ENCODE measurements at places on chromosomes 3 and 15. TPM values are rescaled to one million over a fixed set of nuclear protein-coding genes. Genes with fewer than 3 reads are reported as not detected.

The NCKIPSD gene
- 18.3 TPM for total RNA-seq

- DNase-seq, result no peak
Measured at GRCh38 chr3:55678546-55679216, 191.6 kb upstream of the WNT5A start.

- DNase-seq, result no peak
Measured at GRCh38 chr3:82128271-82128670, 366.8 kb upstream of the GBE1 start.

The LRRIQ4 gene
- 0.29 TPM for total RNA-seq

DNA sequence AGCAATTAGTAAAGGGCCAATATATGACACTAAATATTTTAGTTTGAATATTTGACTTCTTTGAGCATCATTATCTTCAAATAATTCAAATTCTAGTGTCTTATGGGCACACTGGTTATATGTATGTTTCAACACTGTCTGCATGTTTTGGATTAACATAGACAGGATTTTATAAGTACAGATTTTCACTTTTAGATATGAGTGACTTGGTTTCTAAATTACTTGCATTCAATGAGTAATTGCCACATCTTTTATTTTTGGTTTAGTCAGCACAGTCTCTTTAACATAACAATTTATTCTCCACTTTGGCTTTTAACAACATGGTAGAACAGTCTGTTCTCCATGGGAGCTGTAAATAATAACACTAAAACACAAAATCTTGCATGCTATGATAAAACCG lies 674.8 kb downstream of the TBL1XR1 start:
- DNase-seq, result no peak

GRCh38 chr3:125032683-125033082 lies 23.1 kb downstream of the HEG1 start:
- no peak for DNase-seq

The SUSD5 gene
- total RNA-seq, result 1.1 TPM

DNA sequence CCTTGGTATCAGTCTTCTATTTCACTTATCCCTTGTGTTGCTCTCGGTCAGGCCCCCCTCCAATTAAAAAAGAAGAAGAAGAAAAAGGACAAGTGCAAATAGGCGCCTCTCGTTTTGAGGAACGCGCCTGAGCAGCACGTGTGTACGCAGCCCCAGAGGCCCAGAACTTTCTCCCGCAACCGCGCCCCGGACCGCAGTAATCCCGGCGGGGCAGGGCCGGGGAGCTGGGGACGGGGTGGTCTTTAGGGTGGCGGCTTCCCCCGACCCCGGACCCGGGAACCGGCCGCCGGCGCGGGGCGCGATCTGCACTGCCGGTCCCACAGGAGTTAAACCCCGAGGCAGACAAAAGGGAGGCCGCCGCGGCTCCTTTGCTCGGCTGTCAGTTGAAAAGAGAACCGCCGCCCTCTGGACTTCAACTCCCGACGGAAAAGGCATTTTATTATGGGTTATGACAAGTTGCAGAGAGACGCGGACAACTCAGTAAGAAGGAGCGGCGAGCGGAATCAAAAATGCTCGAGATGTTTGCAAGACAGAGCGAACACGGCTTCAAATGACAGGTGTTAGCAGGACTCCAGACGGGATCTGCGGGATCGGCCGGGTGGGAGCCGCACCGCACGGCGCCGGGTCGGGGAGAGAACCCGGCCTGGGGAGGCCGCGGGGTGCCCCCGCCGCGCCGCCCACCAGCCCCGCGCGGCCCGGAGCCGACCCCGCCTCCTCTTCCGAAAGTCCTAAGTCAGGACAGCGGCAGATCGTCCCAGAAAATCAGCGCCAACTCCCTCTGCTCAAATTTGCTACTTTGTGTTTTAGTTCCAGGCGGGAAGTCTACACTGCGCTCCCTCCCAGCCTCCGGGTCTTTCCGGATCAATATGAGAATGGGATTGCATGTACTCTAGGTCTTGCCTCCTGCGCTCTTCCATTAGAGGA lies 79.0 kb downstream of the NR2F2 start:
- DNase-seq, result no peak

The GOLGA8M gene
- total RNA-seq, result 3.0 TPM

GRCh38 chr15:21261396-21261964 lies 178.8 kb downstream of the POTEB3 start:
- peak; percentile 73 for DNase-seq

DNA sequence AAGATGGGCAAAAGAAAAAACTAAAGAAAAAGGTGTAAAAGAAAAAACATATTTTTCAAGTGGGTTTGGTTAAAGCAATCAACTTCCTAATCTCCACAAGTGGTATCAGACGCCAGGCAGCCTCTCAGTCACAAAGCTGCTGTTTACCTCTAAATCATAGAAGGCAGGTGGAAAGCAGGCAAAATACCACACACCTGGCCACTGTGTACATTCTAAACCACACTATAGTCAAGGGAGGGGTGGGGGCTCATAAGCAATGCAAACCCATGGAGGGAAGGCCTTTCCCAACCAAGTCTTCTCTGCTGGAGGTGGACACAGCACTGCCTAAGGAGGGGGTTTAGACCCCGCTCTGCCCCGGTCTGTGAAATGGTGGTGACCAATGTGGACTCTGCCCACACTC lies 50.4 kb downstream of the MCF2L2 start:
- no peak for DNase-seq

- DNase-seq, result no peak
Measured at GRCh38 chr3:8201886-8202285, 299.7 kb upstream of the LMCD1 start.

GRCh38 chr3:72839057-72839456 lies 9.2 kb downstream of the SHQ1 start:
- DNase-seq, result no peak

The CCDC80 gene
- 60.4 TPM for total RNA-seq

GRCh38 chr3:177126015-177126773 lies 71.1 kb downstream of the TBL1XR1 start:
- no peak for DNase-seq

GRCh38 chr3:190560013-190560895 lies 46.4 kb downstream of the IL1RAP start:
- DNase-seq, result no peak

DNA sequence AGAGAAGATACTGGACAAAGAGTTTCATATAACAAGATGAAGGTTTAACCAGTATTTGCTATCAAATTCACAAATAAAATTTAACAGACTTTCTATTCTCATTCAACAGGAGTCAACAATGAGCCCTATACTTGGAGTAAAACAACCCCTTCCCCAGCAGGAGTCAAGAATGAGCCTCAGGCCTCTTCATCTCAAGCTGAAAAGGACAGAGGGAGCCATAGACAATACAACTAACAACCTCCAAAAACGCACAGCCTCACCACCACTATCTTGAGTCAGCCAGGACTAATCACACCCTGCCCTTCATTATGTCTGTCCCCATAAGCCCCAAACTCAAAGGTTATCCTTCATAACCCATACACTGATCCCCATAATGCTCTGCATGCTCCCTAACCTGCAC lies 36.4 kb downstream of the ETFA start:
- no peak for DNase-seq

DNA sequence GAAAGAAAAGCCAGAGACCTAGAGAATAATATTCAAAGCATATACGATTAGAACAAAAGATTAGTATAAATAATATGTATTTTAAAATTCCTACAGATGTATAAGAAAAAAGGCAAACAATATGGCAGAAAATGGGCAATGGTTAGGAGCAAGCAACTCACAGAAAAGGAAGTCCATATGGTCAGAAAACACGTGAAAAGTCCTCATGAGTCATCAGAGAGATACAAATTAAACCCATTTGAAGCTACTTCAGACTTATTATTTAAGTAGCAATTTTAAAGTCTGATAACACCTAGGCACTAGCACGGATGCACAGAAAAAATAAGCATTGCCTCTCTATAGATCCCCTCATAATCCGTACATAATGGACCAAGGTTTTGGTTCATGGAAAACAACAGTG lies 25.6 kb downstream of the SLC7A14 start:
- DNase-seq, result no peak

The SLC41A3 gene
- 30.8 TPM for total RNA-seq

- no peak for DNase-seq
Measured at GRCh38 chr3:166607933-166608521, 770.8 kb upstream of the BCHE start.

The MED12L gene
- 0.69 TPM for total RNA-seq

- peak; percentile 82 for DNase-seq
Measured at GRCh38 chr3:151135541-151136337, 50.3 kb downstream of the MED12L start.

The CD86 gene
- 27.4 TPM for total RNA-seq

GRCh38 chr3:65912647-65913046 lies 126.1 kb downstream of the MAGI1 start:
- DNase-seq, result no peak

- no peak for DNase-seq
Measured at GRCh38 chr3:152232679-152233078, 36.0 kb upstream of the MBNL1 start.

DNA sequence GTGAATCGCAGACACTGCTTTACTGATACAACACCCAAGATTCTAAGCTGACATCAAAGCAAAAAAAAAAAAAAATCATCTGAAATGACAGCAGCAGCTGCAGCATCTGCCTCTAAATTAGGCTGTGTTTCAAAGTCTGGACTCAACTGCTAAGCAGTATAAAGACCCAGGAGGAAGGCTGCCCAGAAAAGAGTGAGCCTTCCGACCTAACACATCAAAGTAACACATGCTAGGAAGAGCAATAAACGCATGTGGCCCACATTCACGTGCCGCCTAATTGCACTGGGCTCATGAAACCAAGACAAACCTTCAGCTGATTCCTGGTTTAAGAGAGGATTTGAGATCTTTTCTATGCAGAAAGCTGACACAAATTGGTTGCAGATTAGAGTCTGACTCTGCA lies 317.1 kb downstream of the ZIC4 start:
- no peak for DNase-seq

- no peak for DNase-seq
Measured at GRCh38 chr15:42457445-42458442, 33.2 kb downstream of the ZNF106 start.

The GOLGA8F gene
- not detected for total RNA-seq

DNA sequence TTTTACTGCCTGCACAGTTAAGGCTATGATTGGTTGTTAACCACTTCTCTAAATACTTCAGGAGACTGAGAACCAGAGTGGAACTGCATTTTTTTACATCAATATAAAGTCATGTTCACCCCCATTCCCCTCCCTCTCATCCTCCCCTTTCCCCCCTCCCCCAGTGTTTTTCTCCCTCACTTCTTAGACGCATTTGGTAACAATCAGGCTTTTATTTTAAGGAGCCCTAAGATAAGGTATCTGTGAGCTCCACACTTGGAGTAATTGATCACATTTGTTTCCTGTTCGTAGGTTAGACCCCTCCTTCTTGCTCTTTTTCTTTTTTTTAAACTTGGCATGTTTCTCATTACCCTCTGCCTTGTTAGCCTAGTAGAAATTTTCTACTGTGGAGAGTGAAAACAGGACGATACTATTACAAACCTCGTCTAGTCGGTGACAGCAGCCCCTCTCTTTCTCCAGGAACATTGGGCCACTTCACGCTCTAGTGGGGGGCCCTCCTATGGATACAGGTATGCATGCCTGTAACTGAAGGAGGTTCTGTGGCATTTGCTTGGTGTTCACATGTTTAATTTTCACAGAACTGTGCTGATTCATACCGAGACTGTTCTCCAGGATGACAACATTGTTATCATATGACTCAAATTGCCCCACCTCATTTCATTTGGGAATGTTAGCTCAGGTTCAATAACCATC lies 314.4 kb downstream of the MECOM start:
- DNase-seq, result no peak

DNA sequence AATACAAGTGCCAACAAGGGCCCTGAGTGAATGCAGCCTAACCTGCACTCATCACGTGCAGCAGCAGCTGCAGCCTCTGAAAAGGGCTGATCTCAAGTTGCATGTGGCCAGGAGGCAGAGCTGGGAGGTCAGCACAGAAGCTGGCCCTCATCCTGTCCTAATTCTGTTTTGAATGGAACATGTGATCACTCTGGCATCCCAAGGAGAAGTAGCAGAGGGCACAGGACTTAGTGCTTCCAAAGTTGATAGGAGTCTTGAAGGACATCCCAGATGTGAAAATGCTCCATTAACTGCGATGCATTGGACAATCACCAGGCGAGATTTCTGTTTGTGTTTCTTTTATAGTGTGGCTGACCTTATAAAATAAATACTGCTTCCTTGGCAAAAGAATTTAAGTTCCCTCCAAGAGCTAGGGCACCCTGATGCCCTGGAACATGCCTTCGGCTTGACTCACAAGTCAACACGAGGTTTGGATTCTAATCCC lies 31.6 kb upstream of the STAG1 start:
- DNase-seq, result no peak

The CYP8B1 gene
- not detected for total RNA-seq

DNA sequence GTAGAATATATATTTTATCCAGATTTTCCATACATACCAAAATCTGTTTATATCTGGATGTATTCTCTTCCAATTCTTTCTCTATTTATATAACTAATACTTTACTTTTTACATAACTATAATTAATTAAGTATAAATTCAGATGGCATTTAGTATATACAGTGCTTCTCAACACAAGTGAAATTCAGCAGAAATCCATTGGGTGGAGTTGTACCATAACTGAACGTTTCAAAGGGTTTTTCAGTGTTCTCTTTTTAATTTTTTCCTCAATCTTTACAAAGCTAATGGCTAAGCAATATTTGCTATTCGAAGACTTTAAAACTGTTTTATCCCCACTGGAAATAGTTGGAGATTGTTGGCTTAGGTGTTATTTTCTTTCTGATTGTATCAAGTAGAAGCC lies 13.9 kb upstream of the ZBBX start:
- no peak for DNase-seq

DNA sequence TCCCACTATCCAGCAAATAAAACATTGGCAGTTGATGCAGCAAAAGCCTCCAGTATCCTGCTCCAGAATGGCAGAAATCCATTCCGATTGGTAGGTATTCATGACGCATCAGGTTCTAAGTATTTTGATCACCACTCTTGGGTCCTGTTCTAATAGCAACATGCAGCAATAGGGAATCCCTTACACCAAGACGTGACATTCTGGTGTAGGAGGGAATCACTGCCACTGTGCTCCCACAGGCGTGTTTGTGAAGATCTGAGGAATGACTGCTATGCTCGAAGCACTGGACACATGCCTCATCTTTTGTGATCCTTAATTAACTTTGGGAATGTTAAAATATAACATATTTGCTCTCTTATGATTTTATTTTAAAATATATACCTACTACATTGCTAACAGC lies 552.9 kb downstream of the MECOM start:
- DNase-seq, result no peak

- DNase-seq, result no peak
Measured at GRCh38 chr3:108024146-108024850, 66.5 kb downstream of the CD47 start.

- DNase-seq, result no peak
Measured at GRCh38 chr3:129184396-129184657, 631 bp upstream of the CNBP start.

GRCh38 chr15:64048781-64049460 lies 2.6 kb upstream of the DAPK2 start:
- DNase-seq, result no peak

GRCh38 chr3:1191026-1191425 lies 98.2 kb downstream of the CNTN6 start:
- no peak for DNase-seq

GRCh38 chr15:60208709-60209108 lies 189.1 kb downstream of the ANXA2 start:
- DNase-seq, result no peak

Measured in upper lobe of right lung (tissue), 1 donor.